D341Med (cell line): ENCODE measurements at places on chromosomes 11 and 22.
A peak's percentile ranks its signal among the peaks of the same experiment; 100 is the strongest.

GRCh38 chr11:56842814-56843794, 94.6 kb upstream of the OR9G4 start:
- DNase-seq = no peak

- no peak for DNase-seq
Observed at GRCh38 chr22:44754998-44755397, 2.6 kb downstream of the ARHGAP8 start.

GRCh38 chr11:12775955-12776354, 101.7 kb downstream of the TEAD1 start:
- DNase-seq = no peak

GRCh38 chr11:15988016-15988550, 368.3 kb downstream of the SOX6 start:
- no peak for DNase-seq

DNA sequence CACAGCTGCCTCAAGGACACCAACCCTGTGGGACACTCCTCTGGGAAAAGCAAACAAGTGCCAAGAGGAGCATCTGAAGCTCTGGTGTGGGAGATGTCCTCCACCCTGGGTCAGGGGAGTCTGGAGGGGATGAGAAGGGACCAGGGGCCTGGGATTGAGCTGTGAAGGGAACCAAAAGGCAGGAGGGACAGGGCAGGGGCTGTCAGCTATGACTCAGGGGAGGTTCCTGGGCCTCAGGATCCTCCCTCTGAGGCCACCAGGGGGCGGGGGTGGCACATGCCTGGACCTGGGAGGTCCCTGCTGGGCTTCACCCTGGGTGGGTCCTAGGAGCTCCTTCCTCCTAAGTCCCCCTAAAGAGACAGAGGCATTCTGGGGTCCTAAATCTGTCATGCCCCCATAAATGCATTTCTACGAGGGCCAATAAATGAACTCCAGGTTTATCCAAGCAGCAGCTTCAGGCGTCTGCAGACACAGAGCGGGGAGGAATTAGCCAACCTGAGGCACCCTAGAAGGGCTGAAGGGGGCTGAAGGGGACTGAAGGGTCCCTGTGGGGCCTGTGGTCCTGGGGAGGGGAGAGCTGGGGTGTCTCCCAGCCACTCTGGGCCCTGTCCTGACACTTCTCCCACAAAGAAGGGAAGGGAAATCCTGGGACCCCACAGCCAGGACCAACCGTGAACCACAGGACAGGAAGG, 31.9 kb upstream of the IGLL5 start:
- peak; percentile 59 for DNase-seq

DNA sequence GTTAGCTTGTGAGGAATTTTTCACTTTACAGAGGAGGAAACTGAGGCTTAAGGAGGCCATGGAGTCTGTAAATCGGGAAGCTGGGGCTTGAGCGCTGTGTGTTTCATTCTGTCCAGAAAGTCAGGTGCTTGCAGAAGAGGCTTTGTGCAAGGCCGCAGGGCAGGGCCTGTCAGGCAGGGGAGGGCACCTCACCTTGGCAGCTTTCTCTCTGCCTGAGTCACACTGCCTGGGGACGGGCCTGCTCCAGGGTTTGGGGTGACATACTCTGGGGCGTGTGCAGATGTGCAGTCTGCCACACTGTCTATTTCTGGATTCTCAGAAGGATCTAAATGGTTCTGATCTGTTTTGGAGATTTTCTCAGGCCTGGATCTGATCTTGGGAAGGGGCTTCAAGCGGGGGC, 8.4 kb downstream of the INCENP start:
- DNase-seq = peak; percentile 12

DNA sequence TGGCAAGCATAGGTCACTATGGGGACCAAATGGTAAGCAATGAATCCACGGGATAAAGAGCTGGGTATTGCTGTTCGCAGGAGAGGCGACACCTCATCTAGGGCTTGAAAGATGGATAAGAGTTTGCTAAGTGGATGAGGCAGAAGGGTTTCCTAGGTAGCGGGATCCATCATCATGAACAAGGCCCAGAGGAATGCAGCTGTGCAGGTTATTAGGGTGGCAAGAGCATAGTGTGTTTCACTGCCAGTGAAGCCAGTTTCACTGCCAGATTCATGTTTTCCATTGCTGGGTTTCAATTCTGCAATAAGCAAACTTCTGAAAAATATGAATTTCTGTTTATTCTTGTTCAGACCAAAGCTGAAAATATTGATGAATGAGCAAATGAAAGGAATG, 27.2 kb downstream of the WEE1 start:
- no peak for DNase-seq

- DNase-seq = no peak
Observed at GRCh38 chr11:106961048-106961447, 57.2 kb downstream of the GUCY1A2 start.

- DNase-seq = no peak
Observed at GRCh38 chr11:109739379-109739778, 317.4 kb downstream of the C11orf87 start.

GRCh38 chr11:2142762-2143202, 3.6 kb upstream of the IGF2 start:
- DNase-seq = no peak

GRCh38 chr22:44543781-44544477, 45.9 kb upstream of the RTL6 start:
- DNase-seq = no peak

GRCh38 chr22:23144932-23145877, at the start of gene RAB36:
Gene RAB36 (plus strand): TSS chr22:23145477. CDS start chr22:23146617, 1,140 bp downstream.
- DNase-seq = peak; percentile 54

- DNase-seq = no peak
Observed at GRCh38 chr11:120710354-120711131, 199.0 kb downstream of the GRIK4 start.

DNA sequence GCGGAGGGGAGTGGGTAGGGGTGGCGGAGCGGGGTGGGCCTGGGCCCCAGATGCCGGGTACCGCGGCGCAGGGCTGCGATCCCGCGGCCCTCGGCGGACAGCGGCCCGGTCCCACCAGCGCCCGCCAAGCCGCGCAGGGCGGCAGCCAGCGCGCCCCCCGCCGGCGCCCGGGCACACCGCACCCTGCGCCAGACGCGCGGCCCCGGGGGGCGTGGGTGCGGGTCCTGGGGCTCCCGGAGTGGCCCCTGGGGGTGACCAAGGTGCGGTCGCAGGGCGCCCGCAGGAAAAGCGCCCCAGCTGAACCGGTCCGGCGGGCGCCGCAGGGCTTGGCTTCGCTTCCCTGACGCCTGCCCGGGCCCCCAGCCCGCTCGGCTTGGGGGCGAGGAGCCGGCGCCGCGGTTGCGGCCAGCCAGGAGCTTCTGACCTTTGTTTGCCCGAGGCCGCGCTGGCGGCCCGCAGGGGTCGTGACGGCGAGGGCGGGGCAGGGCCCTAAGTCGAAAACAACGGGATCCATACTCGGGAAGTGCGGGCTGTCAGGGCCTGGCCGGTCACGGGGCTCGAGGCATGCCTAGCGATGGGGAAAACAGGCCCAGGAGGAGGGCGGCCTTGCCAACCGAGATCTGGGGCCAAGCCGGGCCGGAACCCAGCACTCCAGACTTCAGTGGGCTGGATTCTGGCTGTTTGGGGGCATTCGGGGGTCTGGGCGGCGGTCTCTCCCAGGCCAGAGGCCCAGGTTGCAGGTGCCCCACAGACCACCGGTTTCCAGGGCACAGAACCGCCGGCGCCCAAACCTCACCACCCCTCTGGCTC, 581 bp upstream of the AP5B1 start:
- peak; percentile 91 for DNase-seq

- DNase-seq = no peak
Observed at GRCh38 chr11:72851726-72852125, 37.5 kb downstream of the ATG16L2 start.
